Inflammatory macrophage (primary cell): ENCODE measurements at places on chromosomes 12 and 14.

DNA sequence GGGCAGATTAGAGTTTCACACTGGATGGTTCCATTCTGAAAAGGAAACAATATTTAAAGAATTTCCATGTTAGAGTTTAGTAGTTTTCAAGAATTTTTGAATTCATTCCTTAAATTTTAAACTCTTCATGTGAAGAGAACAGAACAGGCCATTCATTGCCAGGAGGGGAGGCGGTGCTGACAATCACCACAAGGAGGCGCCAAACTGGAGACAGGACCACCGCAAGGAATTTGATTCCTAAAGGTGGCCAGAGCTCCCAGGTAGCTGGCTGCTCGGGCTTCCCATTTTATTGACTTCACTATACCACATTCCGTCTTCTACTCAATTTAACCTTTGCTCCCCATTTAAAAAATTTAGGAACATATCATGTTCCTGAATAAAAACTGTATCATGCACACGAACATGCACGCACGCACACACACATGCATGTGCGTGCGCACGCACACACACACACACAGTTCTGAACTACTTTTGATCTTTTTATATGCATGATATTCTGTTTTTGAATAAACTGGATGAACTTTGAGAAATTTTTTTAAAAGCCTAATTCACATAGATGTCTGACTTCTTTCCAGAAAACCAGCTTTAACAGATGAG, 101.2 kb downstream of the NELL2 start:
- DNase-seq, result peak; percentile 11

DNA sequence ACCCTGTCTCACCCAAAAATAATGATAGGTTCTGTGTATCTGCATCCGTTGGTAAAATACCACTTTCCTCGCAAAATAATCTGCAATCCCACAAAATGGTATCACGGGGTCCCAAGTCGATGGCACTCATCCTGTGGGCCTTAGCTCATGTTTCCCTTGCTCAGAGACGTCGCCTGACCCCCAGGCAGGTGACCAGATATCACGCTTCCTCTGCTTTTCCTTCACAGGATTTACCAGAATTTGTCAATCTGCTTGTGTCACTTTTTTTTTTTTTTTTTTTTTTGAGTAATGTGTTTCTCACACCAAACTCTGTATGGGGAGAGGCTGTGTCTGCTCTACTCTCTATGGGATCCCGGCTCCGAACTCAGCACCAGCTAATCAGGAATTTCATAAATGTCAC, 162.7 kb downstream of the PRKCH start:
- DNase-seq, result no peak

DNA sequence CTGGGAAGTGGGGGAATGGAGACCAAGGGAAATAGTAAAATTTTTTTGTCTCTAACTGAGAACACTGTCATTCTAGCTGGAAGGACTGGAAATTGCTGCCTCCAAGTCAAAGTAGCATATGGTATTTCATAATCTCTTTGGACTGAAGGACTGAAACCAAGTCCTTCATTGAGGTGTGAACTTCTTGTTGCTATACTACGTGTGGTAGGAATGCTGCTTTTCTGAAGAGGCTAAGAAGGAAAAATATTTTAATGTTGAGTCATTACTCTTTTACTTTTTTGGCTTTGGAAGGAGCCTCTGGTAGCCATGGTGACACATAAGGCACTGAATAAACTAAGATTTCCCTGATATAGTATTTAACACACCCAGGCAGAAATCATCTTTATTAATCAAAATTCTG, 465.4 kb downstream of the NPAS3 start:
- no peak for DNase-seq

DNA sequence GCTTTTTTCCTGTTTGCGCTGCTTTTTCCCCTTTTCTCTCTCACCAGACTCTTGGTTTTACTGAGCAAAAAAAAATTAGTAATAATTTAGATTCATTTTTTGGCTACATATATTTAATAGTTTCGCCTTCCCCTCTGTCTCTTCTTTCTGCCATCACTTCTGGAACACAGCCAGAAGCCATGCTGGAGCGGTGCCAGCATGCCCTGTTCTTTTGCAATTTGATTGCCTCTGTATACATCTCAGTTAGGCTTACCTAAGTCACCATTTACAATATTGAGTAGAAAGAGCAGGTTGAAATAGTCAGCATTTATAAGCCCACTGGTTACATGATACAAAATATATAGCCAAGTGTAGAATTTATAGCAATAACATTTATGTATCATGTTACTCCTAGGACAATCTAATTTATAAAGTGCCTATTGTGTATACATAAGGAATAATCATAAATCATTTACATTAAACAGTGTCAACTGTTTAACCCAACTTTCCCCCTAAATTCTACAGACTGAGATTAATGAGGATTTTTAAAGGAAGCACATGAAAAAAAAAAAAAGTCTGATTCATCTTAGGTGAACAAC, 413.8 kb upstream of the SOX5 start:
- DNase-seq, result no peak

DNA sequence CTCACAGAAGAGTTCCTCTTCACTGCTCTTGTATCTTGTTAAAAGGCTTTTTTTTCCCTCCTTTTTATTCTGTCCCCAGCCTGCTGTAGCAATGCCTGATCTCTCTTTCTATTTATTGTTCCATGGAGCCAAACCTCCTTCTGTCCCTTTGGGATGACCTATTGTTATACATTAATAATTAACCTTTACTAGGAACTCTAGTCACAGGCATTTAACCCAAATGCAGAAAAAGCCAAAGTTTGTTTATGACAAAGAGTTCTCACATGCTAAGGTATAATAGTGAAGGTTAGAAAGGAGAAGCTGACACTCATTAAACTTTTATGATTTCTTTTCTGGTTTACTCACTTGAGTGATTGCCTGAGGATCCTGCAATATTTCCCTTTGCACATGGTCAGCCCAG, 535.8 kb downstream of the NRXN3 start:
- DNase-seq, result no peak

- peak; percentile 82 for DNase-seq
Observed at GRCh38 chr12:49644620-49644994, 21.2 kb downstream of the PRPF40B start.

DNA sequence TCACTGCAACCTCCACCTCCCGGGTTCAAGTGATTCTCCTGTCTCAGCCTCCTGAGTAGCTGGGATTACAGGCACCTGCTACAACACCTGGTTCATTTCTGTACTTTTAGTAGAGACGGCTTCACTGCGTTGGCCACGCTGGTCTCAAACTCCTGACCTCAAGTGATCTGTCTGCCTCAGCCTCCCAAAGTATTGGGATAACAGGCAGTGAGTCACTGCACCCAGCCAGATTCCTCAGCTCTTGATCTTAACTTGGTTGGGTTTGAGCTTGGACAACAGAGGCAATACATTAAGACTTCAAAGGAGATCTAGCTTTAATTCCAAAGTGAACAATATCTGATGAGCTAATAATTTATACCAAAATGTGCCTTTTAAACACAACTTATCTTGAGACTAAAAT, 5.6 kb downstream of the DAZAP2 start:
- no peak for DNase-seq

- no peak for DNase-seq
Observed at GRCh38 chr12:56257491-56258067, 605 bp downstream of the ANKRD52 start.

- DNase-seq, result no peak
Observed at GRCh38 chr12:25787701-25788100, 170.8 kb upstream of the RASSF8 start.

DNA sequence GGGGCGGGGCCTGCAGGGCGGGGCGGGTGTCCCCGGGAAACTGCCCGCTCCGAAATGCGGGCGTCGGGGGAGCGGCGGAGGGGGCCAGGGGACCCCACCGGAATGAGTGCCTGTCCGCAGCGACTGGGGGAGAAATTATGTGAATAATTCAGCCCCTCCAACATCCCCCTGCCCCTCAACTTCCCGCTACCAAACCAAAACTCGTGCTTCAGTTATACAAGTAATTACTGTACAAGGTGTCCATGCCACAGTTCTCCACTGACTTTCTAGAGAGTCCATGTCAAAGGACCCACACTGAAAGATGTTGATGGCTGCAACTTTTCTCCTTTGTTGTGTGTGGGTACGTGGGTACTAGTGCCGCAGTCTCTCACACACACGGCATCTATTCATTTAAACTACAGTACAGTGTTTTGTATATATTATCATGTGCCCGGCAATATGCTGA, 414 bp upstream of the CDK17 start:
- peak; percentile 35 for DNase-seq

DNA sequence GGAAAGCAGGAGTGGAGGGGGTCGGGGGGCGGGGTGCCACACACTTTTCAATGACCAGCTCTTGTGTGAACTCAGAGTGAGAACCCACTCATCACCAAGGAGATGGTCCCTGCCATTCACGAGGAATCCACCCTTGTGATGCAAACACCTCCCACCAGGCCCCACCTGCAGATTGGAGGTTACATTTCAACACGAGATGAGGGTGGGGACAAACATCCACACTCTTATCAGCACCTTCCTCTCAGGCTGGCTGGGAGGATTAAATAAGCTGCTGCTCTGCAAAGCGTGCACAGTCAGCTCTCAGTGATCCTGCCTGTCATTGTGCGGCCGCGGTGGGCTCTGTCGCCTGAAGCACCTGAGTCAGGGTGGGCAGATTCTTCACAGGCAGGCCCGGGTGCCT, 39.7 kb downstream of the AACS start:
- DNase-seq, result no peak

DNA sequence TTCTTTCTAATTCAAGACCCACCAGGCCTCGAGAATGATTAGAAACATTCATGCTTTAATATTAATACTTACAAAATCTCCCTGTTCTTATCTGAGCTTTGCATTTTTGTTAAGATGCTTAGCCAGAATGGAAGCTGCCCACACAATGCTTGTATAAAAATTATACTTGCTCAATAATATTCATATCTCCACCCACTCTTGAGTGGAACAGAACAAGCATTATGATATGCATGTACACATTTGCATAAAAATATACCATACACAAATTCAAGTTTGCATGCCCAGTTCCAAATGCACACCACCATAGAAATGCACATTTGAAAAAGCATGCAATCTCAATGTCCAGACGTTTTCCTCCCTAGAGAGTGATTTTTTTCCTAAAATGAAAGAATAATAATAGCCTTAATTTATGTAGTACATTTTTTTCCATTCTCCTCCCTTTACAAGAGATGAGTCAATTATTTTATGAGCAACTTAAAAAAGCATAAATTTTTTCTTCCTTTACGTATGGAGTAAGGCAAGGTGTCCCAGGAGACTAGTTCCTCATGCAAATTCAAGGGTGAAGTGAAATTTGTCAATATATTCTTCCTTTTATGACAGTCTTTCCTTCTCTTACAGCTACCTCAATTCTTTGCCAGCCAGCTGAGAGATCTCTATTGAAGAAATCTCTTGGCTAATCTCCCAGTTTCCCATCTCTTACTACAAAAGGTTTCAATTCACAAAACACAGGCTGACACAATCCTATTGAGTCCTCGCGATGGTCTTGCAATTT, 313.1 kb upstream of the GARIN6 start:
- no peak for DNase-seq

- no peak for DNase-seq
Observed at GRCh38 chr14:76131071-76131965, 20.4 kb upstream of the GPATCH2L start.

DNA sequence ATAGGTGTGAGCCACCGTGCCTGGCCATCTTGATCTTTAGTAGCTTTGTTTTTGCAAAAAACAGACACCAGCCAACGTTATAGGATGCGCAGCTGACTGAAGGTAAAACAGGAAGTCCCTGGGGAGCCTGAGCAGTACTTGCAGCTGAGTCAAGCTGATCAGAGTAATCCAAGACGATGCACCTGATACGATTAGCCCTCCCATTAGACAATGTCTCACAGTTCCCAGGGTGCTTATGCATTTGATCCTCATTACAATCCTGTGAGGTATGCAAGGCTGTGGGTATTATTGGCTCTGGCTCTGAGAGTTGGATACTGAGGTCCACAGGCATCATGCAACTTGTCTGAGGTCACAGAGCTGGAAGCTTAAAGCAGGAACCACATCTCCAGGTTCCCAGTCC, 8.1 kb downstream of the KRT18 start:
- DNase-seq, result no peak

DNA sequence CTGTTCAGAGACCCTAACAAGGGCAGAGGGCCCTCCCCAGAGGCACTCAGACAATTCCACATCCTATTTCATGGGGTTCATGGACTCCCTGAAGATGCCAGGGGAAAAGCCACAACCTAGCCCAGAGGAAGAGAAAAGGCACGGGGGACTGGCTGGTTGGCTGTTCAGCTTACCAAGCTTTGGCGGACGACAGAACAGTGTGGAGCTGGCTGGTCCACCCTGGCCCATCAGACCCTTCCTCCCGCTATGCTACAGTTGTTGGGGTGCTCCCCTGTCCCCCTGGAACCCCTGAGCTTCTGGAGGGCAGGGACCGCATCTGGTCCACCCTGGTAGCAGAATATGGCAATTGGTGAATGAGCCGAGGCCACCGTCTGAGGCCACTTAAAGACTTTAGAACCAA, 6.3 kb downstream of the TESC start:
- no peak for DNase-seq

GRCh38 chr12:3717283-3717898, 35.5 kb downstream of the CRACR2A start:
- DNase-seq, result no peak

GRCh38 chr12:95547522-95548055, 3.7 kb downstream of the USP44 start:
- no peak for DNase-seq

DNA sequence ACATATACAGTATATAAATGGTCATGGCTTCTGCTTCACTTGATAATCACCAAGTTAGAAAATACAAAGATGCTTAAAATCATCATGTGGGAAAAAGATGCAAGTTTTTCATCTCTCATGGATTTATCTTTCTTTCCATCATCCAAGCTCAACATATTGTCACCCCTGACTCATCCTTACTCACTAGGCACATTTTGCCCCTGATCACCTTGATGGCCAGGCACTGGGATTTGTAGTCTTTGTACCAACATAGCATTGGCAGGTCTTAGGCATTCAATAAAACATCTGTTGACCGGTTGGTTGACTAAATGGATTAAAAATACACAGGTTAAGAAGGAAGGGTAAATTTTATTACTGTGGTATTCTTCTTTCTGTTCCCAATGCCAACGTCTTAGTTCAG, 28.1 kb downstream of the KLHDC2 start:
- no peak for DNase-seq

GRCh38 chr14:92204792-92205191, 83.0 kb downstream of the CPSF2 start:
- no peak for DNase-seq

GRCh38 chr12:3247629-3248161, 170.5 kb downstream of the TSPAN9 start:
- DNase-seq, result no peak

GRCh38 chr12:32561931-32562341, 117.2 kb upstream of the DNM1L start:
- no peak for DNase-seq

GRCh38 chr14:78637489-78637888, 467.3 kb downstream of the NRXN3 start:
- DNase-seq, result no peak
